ENCODE measurements at places on chromosomes 16 and 17.

GRCh38 chr16:16127469-16128116, 95.7 kb downstream of the ABCC6 start:
- DNase-seq, result no peak

GRCh38 chr17:59338498-59338897, 7.0 kb downstream of the YPEL2 start:
- DNase-seq, result no peak

GRCh38 chr17:50279181-50279526, 4.9 kb downstream of the TMEM92 start:
- no peak for DNase-seq

DNA sequence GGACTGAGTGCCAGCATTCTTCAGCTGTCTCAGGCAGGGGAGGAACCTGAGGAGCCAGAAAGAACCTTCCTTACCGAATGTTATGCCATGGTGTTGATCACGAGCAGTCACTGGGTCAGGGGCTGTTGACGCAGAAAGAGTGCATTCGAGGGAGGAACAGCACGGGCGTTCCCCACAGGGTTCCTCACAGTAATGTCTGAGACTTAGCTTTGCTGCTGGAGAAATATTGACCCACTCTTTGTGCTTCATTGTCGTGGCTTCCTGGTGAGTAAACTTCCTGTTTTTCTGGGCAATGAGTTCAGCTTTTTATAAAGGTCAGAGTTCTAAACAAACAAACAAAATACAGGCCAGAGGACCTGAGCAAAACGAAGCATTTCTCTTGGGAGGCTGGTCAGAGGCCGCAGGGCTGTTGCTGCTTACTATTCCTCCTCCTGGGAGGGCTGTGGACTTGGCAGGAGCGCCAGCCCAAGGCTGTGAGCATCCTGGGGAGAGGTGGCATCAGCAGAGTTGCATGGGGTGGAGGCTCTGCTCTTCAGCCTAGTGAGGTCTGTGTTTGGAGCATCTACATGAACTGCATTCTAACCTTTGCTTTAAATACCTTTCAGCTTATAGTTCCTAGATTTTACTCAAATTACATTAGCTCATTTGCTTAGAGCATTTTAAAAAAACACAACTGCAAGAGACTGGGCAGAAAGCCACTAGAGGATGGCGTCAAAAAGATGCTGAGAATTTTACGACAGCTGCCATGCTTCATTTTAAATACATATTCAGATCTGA, 143.1 kb upstream of the CACNG5 start:
- DNase-seq, result no peak

GRCh38 chr17:28412099-28412498, 6.1 kb upstream of the SLC46A1 start:
- no peak for DNase-seq

DNA sequence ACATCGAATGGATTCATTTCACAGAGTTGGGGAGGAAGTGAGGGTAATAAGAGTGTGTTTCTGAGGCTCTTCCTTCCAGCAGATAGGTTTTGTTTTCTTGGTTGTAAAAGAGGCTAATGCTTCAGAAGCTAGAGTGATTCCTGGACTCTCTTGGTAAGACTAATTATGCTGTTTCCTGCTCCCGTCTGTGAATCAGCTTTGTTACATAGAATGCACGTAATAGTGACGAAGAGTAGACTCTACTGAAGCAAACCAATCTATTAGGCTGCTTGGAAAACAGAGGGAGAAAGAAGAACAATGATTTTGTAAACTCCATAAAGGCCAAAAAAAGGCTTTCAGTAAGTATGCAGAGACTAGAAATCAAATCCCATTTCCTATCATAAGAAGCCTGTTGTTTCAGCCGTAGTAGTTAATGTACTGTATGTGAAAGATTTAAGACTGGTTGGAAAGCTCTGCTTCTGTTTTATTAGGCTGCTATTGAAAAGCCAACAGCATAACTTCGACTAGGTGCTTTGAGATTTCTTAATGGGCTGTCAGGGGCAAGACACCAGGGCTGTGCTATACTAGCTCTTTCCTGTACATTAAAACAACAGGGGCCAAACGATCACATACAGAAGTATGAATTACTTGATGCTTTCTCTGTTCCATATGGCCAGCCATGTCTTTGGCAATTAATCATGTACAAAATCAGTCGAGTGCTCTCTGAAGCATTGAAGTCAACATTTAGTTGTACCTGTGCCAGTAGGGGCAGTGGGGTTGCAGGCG, 219.0 kb downstream of the FTO start:
- DNase-seq, result no peak

DNA sequence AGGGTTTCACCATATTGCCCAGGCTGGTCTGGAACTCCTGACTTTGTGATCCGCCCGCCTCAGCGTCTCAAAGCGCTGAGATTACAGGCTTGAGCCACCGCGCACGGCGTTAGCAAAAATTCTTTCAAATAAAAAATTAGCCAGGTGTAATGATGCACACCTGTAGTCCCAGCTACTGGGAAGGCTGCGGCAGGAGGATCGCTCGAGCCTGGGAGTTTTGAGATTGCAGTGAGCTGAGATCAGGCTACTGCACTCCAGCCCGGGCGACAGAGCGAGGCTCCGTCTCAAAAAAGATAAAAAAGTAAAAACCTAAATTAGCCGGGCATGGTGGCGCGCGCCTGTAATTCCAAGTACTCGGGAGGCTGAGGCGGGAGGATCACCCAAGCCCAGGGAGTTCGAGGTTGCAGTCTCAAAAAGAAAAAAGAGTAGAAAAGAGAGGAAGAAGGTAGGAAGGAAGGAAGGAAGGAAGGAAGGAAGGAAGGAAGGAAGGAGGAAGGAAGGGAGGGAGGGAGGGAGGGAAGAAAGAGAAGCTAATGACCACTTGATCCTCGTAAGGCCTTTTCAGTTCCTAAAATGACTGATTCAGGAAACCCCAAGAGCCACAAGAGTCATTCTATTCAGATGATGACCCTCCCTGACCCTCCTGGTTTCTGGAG, 59.2 kb downstream of the SRL start:
- no peak for DNase-seq

GRCh38 chr17:20092973-20093626, 83.9 kb downstream of the SPECC1 start:
- DNase-seq, result no peak

DNA sequence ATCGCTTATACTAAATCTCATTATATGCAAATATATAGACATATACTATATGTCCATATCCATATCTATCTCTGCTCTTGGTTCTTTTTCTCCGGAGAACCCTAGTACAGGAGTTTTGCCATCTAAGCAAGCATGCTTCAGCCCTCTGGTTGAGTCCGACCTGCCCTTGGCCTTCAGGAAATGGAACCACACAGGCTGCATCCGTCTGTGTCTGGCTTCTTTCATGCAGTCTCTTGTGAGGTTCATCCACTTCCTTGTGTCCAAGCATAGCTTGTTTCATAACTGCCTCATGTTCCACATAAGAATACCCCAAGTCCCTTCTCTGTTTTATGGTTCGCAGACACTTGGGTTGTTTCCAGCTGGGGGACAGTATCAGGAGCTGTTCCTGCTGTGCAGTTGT, 16.8 kb downstream of the SNX20 start:
- no peak for DNase-seq

DNA sequence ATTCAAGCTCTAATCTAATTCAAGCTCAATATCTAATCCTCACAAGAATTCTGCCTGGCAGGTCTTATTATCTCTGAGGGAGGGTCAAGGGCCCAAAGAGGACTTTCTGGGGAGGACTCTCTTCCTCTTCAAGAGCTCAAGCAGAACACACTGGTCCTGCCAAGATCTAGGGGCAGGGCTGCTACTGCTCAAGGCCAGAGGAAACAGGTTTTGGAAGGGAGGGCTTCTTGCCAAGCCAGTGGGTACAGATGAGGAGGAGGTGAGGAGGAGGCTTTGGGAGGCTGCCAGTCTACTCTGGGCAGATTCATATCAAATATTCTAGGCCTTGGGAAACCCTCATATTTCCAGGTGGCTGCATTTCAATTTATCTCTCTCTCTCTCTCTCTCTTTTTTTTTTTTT, 51.8 kb upstream of the IL34 start:
- no peak for DNase-seq

DNA sequence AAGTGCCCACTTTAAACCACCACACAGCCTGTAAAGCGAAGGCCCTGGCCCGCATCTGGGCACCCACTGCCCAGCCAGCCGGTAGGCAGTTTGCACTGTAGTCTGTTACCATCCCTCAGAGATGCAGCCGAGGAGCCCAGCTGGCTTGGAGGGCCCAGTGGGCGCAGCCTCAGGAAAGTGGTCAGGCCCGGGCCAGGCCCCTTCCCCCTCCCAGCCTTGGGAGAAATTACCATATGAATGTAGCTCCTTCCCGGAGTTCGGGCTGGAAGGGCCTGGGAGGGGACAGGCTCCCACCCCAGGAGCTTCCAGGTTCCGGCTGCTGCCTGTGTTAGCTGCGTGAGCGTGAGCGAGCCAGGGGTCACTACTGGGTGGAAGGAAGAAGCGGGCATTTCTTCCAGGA, 325.4 kb downstream of the SEC14L1 start:
- no peak for DNase-seq

DNA sequence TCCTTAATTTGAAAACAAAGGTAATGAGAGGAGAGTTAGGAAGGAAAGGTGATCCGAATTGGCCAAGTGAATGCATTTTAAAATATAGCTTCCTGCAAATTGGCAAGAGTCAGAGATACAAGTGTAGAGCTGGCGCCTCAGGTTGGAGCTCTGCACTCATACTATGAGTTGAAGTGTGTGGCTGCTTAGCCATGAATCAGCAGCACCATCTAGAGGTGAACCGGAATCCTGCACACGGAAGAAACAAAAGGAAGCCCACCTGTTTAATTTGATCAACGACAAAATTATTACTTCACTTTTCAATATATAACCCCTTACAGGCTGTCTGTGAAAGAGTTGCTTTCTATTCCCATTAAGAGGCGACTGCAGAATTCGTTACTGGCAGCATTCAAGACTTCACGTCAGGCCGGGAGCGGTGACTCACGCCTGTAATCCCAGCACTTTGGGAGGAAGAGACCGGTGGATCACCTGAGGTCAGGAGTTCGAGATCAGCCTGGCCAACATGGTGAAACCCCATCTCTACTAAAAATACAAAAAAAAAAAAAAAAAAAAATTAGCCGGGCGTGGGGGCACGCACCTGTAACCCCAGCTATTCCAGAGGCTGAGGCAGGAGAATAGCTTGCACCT, 1253.7 kb upstream of the CDH8 start:
- DNase-seq, result no peak

DNA sequence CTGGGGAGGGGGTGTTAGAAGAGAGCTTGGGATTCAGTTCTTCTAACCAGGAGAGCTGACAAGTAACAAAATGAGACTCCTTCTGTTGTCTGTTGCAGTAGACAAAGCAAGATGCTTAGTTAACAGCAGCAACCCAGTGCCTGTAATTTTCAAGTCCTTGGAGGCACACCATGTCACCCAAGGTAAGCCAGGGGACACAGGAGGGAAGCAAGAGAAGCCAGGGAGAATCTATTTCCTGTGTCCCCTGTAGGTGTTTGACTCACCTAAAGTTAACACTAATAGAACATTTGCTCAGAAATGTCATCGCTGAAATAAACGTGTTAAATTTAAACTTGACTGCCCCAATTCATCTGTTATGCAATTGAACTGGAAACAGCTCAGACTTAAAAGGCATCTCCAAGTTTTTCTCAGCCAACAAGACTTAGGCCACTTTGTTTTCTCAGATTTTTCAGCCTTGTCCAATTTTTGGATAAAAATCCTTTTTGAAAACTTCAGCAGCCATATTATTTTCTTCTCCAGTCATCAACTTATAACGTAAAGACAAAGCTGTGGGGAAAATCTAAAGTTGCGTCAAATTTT, 257.6 kb downstream of the CDH13 start:
- no peak for DNase-seq

- DNase-seq, result no peak
Measured at GRCh38 chr17:58520843-58521430, 6.5 kb upstream of the MTMR4 start.
